ENCODE measurements at places on chromosomes 3 and 15.

DNA sequence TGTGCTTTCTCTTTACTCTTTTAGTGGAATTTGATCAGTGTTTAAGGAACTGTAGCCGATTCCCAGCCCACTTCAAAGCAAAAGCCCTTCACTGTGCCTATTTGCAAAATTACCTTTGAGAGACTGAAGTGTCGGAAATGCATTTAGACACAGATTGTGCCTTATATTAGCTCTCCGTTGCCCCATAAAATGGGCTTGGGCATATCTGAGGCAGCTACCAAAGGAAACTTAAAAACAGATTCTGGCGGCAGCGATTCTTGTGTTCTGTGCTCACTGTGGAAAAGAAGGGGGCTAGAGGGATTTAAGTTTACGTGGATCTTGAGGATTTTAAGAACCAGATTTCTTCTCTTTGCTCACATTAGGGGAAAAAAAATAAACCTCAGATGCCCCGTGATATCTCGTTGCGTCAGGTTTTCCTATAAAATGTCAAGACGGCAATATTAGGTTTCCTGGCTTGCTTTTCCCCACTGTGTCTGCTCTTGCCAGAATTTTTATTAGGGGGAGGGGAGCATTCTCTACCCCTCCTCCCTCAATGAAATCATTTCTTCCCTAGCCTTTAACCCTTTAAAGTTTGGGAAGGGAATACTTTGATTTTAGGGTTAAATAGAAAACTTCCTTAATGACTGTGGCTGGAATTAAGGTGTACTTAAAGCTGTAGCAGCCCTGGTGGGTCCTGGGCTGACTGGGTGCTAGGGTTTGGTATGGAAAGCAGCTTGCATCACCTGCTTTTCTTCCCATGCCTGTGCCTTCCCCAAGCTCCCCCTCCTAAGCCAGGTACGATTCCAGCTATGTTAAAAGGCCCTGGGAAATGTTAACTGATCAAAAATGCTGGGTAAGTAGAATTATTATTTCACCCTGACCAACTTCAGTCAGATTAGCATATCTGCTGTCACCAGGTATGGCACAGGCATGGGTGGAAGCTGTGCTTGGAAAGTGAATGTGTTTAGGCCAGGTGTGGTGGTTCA is 73.8 kb downstream of the SMAD3 start:
- no peak for DNase-seq

GRCh38 chr3:40083066-40083465 is 226.4 kb upstream of the EIF1B start:
- no peak for DNase-seq

DNA sequence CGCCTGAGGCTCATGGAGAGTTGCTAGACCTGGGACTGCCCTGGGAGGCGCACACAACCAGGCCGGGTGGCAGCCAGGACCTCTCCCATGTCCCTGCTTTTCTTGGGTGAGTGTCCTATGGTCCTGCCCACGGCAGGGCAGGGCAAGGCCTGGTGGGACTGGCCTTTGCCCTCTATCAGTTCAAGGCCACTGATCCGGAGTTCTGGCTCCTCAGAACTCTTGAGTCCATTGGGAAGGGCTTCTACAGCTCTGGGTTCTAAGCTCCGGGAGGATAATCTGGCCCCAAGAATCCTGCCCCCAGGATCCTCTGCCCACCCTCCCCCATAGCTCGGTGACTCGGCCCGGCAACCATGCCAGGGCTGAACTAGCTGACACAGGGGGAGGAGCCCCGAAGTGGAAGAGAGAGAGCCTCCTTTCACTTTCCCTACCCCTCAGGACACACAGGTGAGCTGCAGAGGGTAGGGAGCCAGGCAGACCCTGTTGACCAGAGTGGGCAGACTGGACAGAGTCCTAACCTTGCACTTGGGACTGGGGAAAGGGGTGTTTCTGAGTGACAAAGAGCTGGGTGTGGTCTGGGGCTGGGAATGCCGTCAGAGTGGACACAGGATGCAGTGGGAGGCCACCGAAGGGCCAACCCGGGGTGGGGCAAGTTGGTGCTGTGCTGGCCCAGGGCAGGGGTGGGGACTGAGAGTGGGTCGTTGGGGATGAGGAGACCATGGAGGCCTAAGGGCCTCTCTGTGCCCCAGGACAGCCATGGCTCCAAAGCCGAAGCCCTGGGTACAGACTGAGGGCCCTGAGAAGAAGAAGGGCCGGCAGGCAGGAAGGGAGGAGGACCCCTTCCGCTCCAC is 664 bp downstream of the PARP3 start:
- no peak for DNase-seq

- no peak for DNase-seq
These were observed 63.1 kb downstream of the LPP start for GRCh38 chr3:188217011-188217463.

DNA sequence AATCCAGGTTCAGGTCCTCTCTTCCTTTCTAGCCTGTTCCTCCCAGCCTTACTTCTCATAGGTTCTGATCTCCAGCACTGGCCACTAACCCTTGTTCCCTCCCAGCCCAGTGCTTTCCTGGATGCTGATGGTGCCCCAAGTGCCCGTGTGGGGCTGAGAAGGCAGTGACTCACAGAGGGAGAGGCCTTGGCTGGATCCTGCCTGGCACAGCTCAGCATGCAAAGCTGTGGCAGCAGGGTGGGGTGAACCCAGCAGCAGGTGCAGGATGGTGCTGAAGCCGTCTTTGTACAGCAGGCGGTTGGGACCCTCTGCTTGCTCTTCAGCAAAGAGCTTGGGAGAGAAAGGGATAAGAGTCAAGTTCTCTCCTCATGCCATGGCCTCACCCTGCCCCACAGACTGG is 7.6 kb downstream of the LPCAT4 start:
- no peak for DNase-seq

DNA sequence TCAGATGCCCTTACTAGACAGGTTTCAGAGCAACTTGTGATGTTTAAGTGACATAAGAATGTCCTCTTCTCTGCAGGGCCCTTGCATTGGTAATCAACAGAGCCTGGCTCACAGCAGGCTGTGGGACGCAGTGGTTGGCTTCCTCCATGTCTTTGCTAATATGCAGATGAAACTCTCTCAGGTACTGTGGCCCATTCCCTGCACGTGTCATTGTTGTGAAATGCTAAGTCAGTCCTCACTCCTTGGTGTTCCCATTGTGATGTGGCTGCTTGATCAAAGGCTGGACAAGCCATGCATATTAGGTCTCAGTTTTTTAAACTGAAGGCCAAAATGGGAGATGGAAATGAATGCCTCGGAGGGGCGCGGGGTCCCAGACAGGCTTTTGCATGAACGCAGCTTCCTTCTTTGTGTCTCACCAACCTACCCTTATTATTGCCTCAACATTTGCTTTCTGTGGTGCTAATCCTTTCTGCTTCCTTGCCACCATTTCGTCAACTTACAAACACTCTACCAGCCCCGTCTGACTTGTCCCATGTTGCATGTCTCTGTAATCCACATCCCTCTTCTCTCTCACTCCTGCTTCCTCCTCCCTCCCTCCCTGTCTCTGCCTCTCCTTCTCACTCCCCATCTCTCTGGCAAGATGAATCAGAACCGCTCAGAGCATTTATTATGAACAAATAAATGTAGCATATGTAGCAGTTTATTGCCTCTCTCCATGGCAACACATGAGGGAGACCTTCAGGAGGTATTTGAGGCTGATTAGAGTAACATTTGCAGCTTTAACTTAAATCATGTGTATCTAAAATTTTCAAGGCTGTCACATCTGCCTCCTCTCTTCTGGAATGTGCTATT is 133.2 kb upstream of the CHRM5 start:
- DNase-seq, result no peak

DNA sequence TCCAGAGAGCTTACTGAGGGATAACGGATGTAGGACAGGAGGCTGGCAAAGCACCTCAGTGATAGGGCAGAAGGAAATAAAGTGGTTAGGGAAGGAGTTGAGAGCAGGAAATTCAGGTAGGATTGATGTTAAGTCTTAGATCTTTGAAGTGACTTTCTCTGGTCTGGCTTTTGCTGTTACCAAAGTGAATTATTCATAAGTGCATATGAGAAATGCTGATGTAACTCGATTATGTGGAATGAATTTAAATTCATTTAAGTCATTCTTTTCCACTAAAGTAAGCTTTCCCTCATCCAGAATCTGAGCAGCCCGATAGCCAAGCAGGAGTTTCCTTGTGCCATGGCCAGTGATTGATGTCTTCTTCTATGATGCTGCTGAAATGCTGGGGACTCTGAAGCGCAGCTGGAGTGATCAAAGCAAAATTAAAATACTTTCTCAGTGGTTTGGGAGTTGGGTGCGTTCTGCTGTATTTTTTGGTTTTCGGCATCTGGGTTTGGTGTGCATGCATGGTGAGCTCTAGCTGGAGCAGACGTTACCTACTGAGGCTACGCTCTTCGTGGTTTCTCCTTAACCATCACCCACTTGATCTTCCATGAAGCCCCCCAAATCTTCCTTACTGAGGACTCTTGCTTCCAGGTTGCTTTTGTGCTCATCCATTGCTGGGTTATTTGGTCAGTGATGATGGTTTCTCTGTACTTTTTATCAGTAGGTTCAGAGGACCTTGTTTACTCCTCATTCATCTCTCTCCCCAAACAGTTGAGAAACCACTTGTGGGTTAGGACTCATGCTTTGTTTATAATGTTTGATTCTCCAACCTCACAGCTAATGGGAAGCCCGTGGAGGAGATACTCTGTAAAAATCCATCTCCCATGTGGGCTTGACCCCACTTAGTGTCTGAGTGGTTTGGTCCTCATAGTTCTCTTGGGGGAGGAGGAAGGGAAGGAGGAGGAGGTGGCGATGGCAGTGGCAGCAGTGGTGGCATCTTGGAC is 72.5 kb downstream of the IGF1R start:
- DNase-seq, result no peak

GRCh38 chr15:89198934-89199333 is 22.4 kb downstream of the RLBP1 start:
- DNase-seq, result no peak

DNA sequence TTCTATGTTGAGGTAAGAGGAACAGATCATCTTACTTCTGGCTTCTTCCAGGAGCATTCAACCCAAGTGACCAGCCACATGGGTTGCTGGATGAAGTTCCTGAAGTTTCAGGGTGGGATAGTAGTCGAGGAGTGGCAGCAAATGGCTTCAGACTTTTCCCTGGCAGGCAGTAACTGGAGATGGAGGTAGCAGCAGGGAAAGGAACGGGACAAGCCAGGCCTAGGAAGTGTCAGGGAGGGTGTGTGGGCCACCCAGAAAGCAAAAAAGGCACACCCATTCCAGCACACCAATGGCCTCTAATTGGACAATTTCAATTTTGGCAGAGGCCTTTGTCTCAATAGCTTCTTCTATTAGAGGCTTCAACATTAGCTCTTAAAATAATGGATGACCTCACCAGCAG is 498.6 kb upstream of the ATP11B start:
- no peak for DNase-seq
